Right renal cortex interstitium (tissue), 3 donors: ENCODE measurements at places on chromosomes 1 and 21. TPM values are rescaled to one million over a fixed set of nuclear protein-coding genes. Genes with fewer than 3 reads are reported as not detected.

- no peak for DNase-seq
These were observed 29.7 kb downstream of the MYSM1 start for GRCh38 chr1:58670181-58670580.

GRCh38 chr1:1927751-1928150, 8.7 kb upstream of the TMEM52 start:
- no peak for DNase-seq

DNA sequence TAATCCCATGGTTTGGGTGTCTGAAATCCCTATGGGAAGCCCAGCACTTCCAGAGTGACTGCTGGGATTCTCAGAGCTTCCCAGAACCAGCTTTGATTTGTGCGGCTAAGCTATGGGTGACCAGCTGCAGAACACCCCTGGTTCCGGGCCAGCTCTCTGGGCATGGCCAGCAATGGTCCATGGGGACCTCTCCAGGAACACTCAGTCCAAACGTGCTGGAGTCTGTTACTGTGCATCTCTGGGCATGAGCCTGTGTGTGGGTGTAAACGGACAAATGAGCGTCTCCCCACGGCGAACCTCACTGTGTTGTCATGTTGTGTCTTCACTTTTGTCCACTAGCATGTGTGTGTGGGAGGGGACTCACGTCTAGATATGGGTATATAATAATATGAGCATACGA, 54.4 kb downstream of the MAB21L3 start:
- DNase-seq = no peak

DNA sequence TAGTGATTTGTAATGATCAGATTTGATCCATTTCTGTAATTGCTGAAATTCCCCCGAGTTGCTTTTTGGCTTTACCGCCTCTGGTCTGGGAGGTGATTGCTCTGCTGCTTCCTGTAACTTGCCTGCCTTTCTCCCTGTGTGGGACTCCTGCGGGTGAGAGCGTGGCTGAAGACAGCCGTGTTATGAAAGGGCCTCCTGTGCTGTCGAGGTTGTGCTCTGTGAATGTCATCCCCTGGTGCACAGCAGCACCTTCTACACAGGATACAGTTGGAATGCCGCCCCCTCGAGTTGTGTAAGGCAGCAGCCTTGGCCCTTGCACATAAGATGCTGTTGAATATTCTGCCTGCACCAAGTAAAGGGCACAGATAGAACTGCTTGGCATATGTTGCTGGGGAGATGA, 5.9 kb downstream of the SOD1 start:
- no peak for DNase-seq

- DNase-seq = peak; percentile 29
These were observed 414.0 kb downstream of the PRDM2 start for GRCh38 chr1:14113841-14114567.

- no peak for DNase-seq
These were observed 217.9 kb upstream of the VAMP3 start for GRCh38 chr1:7553042-7553690.

DNA sequence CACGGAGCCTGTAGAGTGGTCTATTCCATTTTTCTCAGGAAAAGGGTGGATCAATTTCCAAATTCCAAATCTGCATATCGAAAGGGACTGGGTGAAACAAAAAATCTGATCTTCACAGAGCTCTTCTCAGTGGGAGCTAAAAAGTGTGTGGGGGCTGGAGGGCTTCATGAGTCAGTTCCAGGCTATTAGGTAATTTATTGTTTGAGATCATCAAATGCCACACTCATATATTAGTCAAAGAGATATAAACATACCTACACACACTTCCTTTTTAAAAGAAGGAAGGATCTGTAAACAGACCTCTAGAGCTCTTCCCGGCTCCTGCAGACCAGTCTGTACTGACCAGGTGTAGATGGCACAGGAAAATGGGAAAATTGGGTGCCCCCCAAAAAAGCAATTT, 175.4 kb downstream of the ZBTB18 start:
- no peak for DNase-seq

DNA sequence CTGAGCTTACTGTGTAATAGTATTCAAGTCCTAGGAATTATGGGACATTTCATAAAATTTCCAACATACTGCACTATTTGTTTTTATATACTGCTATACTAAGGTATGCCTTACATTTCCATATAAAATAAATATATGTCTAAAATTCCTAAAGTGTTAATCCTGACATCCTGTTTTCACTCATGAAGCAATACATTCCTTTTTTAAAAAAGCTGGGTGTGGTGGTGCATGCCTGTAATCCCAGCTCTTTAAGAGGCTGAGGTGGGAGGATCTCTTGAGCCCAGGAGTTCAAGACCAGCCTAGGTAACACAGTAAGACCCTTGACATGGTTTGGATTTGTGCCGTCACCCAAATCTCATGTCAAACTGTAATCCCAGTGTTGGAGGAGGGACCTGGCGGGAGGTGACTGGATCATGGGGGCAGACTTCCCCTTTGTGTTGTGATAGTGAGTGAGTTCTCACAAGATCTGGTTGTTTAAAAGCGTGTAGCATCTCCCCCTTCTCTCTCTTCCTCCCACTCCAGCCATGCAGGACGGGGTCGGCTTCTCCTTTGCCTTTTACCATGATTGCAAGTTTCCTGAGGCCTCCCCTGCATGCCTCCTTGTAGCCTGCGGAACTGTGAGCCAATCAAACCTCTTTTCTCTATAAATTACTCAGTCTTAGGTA, 5.8 kb downstream of the CDC42BPA start:
- no peak for DNase-seq

- no peak for DNase-seq
These were observed 40.7 kb upstream of the GPR37L1 start for GRCh38 chr1:202081992-202082391.

- no peak for DNase-seq
These were observed 65.3 kb upstream of the TENT5C start for GRCh38 chr1:117540532-117540931.

- no peak for DNase-seq
These were observed 9.3 kb upstream of the CACYBP start for GRCh38 chr1:174990382-174990999.

DNA sequence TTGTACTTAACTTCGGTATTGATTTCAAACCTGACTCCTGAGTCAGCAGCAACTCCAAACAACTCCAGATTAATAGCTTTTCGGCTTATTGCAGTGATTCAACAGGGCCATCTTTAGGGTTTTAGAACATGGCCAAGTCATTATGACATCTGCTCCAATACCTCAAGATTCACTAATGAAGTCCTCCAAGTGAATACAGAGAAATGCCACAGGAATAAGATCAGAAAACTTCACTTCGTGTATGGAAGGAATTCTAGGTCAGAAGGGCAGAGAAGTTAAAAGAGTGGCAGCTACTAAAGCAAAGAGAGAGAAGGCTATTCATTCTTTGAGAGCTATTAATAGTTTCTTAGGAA, 7.6 kb upstream of the C1orf116 start:
- no peak for DNase-seq

DNA sequence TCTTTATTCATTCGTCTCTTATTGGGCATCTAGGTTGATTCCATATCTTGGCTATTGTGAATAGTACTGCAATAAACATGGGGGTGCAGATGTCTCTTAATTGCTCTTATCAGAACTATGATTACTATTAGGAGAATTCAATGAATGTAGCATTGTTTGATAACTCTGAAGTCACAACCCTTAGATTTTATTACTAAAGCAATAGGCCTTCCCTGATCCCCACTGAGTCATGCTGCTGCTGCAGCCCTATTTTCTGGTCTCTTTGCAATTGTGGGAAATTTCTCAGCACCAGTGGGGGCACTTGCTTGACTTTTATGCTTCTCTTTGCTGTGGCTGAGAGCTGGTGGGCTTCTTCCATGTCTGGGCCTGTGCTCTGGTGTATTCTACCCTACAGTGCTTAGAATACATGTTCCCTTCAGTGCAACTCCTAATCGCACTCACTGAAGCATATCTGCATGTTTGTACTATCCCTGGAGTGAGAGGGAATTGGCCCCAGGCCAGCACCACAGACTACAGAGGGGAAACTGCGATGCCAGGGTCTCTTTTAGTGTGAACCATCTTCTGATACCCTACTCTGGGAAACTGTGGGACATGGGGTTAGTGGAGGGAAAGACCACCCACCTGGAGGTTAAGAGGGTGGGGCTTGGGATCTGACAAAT, 52.2 kb upstream of the ROR1 start:
- no peak for DNase-seq

GRCh38 chr1:25731626-25732370, 68.2 kb upstream of the SELENON start:
- DNase-seq = no peak

DNA sequence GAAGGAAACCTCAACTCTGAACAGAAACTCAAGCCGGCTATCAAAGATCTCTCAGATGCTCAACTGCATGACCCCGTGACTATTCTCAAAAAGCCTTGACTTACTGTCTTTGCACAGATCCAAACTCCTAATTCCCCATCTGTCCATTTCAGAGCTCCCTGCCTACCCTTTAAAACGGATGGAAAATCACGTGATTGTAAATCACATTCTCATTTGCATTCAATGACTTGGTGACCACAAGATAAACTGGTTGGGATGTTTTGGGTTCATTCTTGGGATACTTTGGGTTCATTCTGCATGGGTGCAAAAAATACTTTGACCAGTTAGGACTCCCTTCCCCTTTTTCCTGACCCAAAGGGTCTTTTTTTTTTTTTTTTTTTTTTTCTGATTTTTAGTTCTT, 41.3 kb upstream of the RUNX1 start:
- DNase-seq = no peak

- DNase-seq = no peak
These were observed 109.5 kb upstream of the ZNF648 start for GRCh38 chr1:182170891-182171461.

DNA sequence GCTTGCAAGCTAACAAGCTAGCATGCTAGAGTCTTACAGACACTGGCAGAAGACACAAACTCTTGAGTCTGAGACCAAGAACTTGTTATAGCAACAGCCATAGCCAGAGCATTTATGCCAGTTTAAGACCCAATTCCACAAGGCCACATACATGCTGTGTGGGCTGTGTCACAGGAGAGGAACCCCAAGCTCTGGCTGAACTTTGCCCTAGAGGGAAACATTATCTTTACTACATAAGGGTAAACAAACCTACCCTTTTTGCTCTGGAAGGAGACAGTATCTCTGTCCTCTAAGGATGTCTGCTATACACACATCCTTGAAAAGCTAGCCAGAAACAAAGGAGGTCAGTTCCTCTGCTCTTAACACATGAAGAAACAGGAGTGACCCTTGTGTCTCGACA, 70.3 kb downstream of the HSF2BP start:
- no peak for DNase-seq

GRCh38 chr1:147545133-147545532, 3.8 kb downstream of the BCL9 start:
- no peak for DNase-seq

DNA sequence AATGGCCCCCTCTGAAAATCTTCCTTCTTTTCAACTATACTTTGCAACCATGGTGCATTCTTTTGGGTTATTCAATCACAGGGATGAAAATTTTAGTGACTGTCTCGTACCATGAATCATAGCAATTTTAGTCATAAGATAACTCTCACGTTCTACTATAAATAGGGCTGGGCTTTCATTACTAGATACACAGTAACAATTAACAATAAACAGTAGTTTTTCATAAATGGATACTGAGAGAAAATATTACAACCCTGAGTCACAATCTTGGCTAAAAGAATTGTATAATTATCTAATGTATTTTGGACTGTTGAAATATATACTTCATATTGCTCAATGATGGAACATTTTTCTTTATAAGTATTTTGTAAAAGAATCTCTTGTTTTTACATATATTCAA, 96.1 kb downstream of the TEX35 start:
- DNase-seq = no peak

DNA sequence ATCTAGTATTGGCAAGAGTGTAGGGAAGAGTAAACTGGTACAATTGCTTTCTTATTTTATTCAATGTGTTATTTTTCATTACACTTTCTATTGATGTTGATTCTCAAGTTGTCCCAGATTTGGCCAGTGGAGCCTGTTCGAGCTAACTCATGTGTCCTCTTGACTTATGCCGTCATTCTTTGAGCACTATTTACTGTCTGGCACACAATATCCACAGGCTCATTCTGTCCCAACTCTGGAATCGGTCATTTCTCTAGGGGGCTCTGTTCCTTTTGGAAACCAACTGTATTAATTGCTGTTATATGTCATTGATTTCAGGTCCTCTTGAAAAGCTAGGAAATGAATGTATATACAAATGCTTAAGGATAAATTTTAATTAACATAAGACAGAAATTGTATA, 22.4 kb upstream of the SFPQ start:
- no peak for DNase-seq

- DNase-seq = no peak
These were observed 33.2 kb downstream of the PKP1 start for GRCh38 chr1:201316556-201316955.

DNA sequence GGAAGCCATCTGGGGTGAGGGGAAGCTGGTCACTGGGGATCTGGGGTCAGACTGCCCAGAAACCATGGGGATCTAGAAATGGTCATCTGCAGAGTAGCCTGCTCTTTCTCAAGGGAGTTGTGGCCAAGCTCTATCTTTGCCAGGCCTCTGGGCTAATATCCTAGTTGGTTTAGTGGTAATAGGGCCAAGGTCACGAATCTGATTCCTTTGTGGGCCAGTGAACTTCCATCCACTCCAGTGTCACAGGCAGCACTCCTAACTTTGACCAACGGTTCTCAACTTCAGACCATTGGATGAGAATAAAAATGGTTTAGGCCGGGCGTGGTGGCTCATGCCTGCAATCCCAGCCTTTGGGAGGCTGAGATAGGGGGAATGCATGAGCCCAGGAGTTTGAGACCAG, 28.1 kb upstream of the PPP2R5A start:
- no peak for DNase-seq

GRCh38 chr1:160208557-160209320, 3.6 kb downstream of the PEA15 start:
- no peak for DNase-seq

DNA sequence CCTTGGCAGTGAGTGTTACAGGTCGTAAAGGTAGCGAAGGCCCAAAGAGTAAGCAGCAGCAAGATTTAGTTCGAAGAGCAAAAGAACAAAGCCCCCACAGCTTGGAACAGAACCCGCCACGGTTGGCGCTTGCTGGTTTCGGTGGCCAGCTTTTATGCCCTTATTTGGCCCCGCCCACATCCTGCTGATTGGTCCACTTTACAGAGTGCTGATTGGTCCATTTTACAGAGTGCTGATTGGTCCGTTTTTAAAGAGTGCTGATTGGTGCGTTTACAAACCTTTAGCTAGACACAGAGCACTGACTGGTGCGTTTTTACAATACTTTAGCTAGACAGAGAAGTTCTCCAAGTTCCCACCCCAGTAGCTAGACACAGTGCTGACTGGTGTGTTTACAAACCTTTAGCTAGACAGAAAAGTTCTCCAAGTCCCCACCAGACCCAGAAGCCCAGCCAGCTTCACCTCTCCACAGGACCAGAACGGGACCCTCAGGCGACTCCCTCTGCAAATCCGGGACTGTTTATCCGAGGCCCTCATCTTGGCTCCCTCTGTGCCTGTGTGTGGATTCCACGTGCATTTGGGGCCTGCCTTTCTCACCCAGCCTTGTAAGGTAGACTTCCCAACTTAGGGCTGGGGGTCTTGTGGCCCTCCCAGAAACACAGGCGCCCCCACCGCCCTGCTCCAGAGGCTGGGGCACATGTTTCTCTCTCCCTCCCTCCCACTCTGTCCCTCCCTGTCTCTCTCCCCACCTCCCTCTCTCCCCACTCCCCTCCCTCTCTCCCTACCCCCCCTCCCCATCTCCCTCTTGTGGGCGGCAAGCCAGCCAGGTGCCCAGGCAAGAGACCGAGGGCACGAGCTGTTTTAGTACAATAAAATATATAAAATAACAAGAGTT, 12.6 kb downstream of the FTCD start:
- no peak for DNase-seq

VASH2 gene
- polyA plus RNA-seq = 24.9 TPM

ADPRS gene
- 30.9 TPM for polyA plus RNA-seq

S100A5 gene
- polyA plus RNA-seq = 1.1 TPM

CFHR2 gene
- not detected for polyA plus RNA-seq

YTHDF2 gene
- 104 TPM for polyA plus RNA-seq

CLCA2 gene
- not detected for polyA plus RNA-seq

NLRP3 gene
- 0.90 TPM for polyA plus RNA-seq

FAM72D gene
- polyA plus RNA-seq = 3.2 TPM
